ENCODE measurements at places on chromosomes 11 and 22. TPM values are rescaled to one million over a fixed set of nuclear protein-coding genes. Genes with fewer than 3 reads are reported as not detected.

DNA sequence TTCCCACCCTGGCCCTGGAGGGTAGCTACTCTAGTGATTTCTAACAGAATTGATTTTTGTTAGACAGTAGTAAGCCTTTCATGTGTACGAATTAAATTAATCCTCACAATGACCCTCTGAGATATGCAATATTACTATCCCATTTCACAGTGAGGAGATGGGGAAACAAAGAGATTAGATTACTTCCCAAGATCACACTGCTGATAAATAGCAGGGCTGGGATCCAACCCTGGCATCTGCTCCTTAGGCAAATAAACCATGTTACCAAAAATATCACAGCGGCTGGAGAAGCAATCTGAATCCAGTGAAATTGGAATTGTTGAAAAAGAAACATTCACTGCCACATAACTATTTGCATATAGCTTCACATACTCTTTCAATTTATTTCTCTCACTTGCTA lies 12.8 kb upstream of the CAVIN3 start:
- H3K4me3 ChIP-seq: no peak overlapping the region
- no peaks in the 10 kb centered on the region for H3K36me3 ChIP-seq
- peaks cover 32% of the 10 kb centered on the region for H3K27me3 ChIP-seq
- no peaks in the 10 kb centered on the region for H3K4me1 ChIP-seq

GRCh38 chr11:15163136-15163535 lies 48.4 kb downstream of the INSC start:
- no peak for DNase-seq
- no peaks in the 10 kb centered on the region for H3K36me3 ChIP-seq
- H3K27ac ChIP-seq: no peak overlapping the region
- peaks cover 18% of the 10 kb centered on the region for H3K27me3 ChIP-seq
- H3K4me1 ChIP-seq: no peaks in the 10 kb centered on the region

- H3K4me1 ChIP-seq: peaks cover 65% of the 10 kb centered on the region
- H3K4me3 ChIP-seq: peak overlapping the region; percentile 97
- peaks cover 50% of the 10 kb centered on the region for H3K36me3 ChIP-seq
- no peaks in the 10 kb centered on the region for H3K27me3 ChIP-seq
- peak overlapping the region; percentile 74 for H3K27ac ChIP-seq
Measured at GRCh38 chr11:64777449-64778222, 706 bp downstream of the SF1 start.

DNA sequence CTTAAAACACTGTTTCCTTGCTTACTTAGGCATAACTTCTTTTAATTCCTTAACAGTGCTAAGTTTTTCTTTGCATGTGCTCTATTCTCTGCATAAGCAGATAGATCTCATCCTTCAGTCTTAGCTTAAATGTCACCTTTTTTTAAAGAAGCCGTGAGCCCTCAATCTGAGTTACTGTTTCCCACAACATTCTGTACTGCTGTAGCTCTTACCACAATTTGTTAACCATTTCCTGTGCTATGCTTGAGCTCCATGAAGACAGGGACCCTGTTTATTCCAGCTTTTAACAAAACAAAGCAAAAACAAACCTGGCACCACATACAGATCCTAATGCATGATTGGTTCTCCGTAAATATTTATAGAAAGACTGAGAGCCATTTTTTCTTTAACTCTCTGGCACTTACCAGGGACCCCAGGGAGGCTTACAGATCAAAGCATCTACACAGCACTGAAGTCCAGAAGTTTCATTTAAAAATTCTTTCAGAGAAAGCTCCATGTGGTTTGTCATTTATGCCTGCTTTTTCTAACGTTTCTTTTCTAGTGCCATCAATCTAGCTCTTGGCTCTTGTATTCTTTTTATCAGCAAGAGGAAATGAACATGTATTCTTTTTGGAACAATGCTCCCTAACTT lies 74.9 kb downstream of the DYNC2H1 start:
- peaks cover 17% of the 10 kb centered on the region for H3K4me1 ChIP-seq
- no peak overlapping the region for H3K27ac ChIP-seq
- H3K4me3 ChIP-seq: no peak overlapping the region
- H3K36me3 ChIP-seq: no peaks in the 10 kb centered on the region
- no peaks in the 10 kb centered on the region for H3K27me3 ChIP-seq
- no peak for DNase-seq

- no peak for DNase-seq
- H3K4me1 ChIP-seq: no peaks in the 10 kb centered on the region
Measured at GRCh38 chr22:32555581-32555980, 81.0 kb downstream of the FBXO7 start.

- H3K36me3 ChIP-seq: no peaks in the 10 kb centered on the region
- peak; percentile 13 for DNase-seq
- no peak overlapping the region for H3K4me3 ChIP-seq
- peaks cover 43% of the 10 kb centered on the region for H3K27me3 ChIP-seq
Measured at GRCh38 chr22:43381693-43382092, 30.1 kb upstream of the MPPED1 start.

DNA sequence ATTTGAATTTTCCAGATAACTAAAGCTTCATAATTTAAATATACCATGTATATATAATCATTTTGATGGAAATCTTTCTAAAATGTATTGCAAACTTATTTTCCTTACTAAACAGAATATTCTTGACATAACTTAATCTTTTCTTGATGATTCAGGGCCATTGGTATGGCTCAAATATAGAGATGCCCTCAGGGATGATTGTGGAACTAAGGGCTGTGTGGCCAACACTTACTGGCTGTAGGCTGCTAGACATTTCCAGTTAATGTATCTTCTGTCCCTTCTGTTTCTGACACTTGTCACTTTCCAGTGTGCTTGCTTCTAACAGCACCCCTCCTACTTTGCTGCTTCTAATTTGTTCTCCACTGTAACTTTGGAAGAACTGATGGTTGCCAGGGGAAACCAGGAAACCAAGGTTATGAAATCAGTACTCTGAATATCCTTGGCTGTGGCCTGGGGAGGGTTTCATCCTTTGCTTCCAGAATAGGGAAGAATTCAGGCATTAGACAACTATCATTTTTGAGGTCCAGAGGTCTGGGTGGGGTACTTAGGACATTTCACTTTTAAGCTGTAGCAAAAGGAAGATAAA lies 697.2 kb downstream of the ETS1 start:
- no peak overlapping the region for H3K4me3 ChIP-seq
- no peak overlapping the region for H3K27ac ChIP-seq
- DNase-seq: no peak
- H3K27me3 ChIP-seq: no peaks in the 10 kb centered on the region
- no peaks in the 10 kb centered on the region for H3K4me1 ChIP-seq

DNA sequence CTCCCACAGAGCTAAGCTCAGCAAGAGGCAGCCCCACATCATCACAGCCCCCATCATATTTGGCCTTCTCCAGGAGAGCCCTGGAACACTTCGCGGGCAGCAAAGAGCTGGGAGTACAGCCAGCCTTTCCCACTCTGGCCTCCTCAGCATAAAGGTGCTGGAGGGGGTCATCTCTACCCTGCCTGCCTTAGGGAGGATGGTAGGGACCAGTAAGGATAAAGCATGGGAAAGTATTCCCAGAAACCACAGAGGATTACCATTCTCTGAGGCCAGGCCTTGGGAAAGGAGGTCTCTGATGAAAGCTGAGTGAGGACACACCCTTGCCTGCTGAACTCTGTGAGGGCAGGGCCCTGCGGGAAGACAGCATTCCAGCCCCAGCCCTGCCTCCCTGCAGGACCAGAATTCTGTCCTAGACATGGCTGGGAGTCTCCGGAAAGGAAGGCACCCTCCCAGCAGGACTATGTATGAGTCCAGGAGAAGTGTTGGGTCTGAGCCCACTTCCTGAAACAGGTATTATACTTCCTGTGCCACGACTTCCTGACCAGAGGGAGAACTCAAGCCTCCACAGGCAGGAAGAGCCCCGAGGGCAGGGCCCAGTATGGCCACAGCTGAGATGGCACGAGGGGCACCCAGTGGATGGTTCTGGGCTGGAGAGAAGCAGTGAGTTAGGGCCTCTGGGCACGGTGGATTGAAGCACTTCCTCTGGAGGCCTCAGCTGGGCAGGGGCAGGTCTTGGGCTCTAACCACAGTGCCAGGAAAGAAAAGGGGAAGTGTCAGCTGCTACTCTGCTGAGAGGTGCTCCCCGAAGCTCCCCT lies 12.9 kb upstream of the CASTOR1 start:
- H3K27ac ChIP-seq: peak overlapping the region; percentile 92
- no peaks in the 10 kb centered on the region for H3K27me3 ChIP-seq
- H3K36me3 ChIP-seq: peaks cover 77% of the 10 kb centered on the region
- DNase-seq: no peak

DNA sequence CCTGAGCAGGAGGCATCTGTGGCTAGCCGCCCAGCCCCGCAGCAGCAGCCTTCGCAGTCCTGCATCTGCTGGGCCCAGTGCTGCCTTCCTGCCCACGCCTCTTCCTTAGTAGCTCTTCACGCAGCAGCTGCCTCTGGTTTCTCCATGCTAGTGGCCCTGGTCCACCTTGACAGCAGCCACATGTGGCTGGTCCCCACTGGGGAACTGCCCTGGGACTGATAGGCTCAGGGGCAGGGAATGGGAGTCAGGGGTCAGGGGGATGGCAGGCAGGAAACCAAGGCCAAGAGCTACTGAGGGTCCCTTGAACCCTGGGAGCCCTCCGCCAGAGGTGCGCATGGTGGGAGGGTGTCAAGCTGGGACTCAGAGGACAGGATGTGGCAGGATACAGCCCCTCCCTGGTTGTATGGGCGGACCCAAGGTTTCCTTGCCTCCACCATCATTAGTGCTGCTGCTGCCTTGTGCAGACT lies 99.4 kb upstream of the PITPNB start:
- peaks cover 3% of the 10 kb centered on the region for H3K4me1 ChIP-seq
- H3K27ac ChIP-seq: no peak overlapping the region
- H3K27me3 ChIP-seq: no peaks in the 10 kb centered on the region
- H3K36me3 ChIP-seq: no peaks in the 10 kb centered on the region
- no peak for DNase-seq
- no peak overlapping the region for H3K4me3 ChIP-seq

DNA sequence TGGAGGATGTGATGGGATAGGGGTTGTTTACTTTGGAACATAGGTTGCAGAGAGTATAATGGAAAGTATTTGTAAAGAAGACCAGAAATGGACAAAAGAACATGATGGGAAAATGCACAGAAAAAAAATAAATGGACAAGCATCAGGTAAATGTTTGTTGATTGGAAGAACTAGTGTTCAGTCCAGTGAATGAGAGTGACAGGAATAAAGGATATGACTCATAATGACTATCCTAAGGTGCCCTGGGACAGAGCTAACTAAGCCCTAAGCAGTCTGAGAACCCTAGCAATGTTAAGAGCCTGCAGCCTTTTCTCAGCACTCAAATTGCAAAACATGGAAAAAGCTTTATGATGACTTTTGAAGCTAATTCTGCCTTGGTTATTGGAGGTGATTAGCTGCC lies 732.8 kb upstream of the ANO5 start:
- H3K4me1 ChIP-seq: no peaks in the 10 kb centered on the region
- H3K4me3 ChIP-seq: no peak overlapping the region
- H3K27me3 ChIP-seq: no peaks in the 10 kb centered on the region

DNA sequence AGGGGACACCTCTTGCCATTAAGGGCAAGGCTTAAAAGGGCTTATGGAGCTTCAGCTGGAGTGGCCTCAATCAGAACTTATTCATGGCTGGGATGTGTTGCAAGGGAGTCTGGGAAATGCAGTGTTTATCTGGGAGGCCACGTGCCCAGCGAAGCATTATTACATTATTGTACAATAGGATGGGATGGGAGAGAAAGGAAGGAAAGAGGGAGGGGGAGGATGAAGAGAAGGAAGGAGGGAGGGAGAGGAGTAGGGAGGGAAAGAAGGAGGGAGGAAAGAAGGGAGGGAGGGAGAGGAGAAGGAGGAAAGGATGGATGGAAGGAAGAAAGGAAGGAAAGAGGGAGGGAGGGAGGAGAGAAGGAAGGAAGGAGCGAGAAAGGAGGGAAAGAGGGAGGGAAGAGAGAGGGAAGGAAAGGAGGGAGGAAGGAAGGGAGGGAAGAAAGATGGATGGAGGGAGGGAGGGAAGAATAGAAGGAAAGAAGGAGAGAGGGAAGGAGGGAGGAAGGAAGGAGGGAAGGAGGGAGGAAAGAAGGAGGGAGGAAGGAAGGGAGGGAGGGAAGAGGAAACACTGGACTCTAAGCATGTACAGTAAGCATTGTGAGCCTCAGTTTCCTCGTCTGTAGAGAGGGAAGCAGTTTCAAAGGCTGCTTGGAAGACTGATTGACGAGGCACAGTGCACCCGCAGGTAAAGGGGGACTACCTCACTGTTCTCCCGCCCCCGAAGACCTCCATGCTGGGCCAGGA lies 62.2 kb downstream of the MYEOV start:
- no peak overlapping the region for H3K4me3 ChIP-seq
- no peak for DNase-seq
- no peak overlapping the region for H3K27ac ChIP-seq
- H3K4me1 ChIP-seq: peaks cover 5% of the 10 kb centered on the region
- no peaks in the 10 kb centered on the region for H3K27me3 ChIP-seq

DNA sequence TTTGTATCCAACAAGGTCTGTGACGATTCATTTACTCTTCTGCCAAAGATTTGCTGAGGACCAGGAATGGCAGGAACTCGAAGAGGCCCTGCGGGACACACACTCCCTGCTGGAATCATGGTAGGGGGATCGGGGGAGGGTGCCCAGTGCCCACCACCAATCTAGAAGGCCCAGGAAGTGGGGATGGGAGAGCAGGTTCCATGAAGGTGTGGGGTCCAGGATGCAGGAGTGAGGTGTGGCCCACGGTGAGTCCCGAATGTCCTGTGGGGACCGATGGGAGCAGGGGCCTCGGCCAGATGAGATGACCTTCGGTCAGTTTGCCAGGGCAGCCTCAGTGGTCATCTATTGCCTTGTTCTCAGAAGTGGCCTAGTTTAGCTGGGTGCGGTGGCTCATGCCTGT lies 492.7 kb downstream of the BRD1 start:
- H3K4me3 ChIP-seq: no peak overlapping the region
- H3K4me1 ChIP-seq: no peaks in the 10 kb centered on the region
- DNase-seq: no peak
- no peak overlapping the region for H3K27ac ChIP-seq
- peaks cover 3% of the 10 kb centered on the region for H3K27me3 ChIP-seq
- no peaks in the 10 kb centered on the region for H3K36me3 ChIP-seq

Gene NEFH
- total RNA-seq: 0.89 TPM

Gene LSP1
- total RNA-seq: 668 TPM

Gene EFEMP2
- 9.7 TPM for total RNA-seq

Gene CDCA5
- total RNA-seq: 105 TPM

Gene HMOX1
- 0.31 TPM for total RNA-seq

Gene YAP1
- total RNA-seq: not detected

Data from activated CD4-positive, alpha-beta T cell treated with anti-CD3 and anti-CD28 coated beads, Interleukin-2, amount 10 ng/mL, durations not matched to agents 7 days and 5 days (primary cell).